ENCODE measurements at places on chromosomes 3 and 15.

GRCh38 chr3:185766329-185767001 is 58.4 kb downstream of the IGF2BP2 start:
- no peak for DNase-seq

DNA sequence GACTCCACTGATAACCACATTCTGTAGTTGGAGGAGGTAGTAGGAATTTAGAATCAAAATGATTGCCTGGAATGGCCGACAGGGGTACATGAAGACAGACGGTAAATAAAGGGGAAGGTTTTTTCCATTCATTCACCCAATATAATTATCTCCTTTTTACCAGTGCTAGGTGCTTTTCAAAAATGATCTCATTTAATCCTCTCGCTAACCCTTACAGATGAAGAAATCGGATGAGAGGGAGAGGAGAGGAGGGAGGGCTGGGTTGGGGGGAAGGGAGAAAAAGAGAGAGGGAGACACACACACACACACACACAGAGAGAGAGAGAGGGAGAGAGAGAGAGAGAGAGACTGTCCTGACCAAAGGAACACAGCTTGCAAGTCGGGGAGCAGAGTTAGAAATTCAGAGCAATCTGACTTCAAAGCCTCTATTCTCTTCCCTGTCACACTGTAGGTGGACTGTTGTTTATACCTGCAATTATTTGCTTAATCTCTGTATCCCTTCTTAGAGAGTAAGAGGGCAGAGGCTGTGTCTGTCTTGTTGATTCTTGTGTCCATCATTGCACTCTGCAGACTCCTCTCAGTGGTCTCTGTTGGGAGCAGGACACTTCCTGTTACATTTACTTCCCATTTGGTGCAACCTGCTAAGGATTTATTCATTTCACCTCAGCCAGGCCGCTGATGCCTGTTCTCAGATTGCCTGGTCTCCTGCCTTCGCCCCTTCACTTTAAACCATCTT is 18.7 kb upstream of the PAQR9 start:
- DNase-seq, result no peak

GRCh38 chr3:32432045-32432710 is 40.5 kb downstream of the CMTM7 start:
- DNase-seq, result no peak

DNA sequence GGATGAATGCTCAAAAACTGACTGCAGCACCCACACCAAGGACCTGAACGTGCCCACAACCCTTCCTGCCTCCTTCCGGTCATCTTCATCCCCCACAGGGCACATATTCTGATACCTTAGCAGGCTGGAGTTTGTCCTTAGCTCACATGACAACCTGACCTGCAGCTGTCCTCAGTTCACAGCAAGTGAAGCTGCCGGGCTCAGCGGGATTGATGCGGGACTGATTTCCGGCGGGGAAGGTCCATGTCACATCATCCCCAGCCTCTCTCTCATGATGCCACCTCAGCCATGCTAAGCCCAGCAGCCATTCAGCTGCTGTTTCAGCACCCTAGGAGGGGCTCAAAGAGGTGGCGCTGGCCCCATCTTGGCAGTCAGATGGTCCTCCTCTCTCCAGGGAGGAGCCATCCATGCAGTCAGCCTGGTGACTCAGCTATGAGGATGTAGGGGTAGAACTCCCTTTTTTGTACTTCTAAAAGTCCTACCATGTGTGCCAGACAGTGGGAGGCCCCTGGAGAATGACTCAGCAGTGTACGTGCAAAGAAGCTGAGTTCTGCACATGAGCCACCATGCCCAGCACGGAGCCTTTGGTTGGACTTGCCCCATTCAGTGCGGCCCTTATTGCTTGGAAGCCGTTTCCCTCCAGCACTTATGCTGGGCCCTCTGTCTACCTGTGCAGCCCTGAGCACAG is 9.5 kb downstream of the CA12 start:
- no peak for DNase-seq

All from CD4-positive, alpha-beta T cell treated with Interleukin-15 for 4 hours (primary cell).